ENCODE measurements at places on chromosomes 6 and 20.

DNA sequence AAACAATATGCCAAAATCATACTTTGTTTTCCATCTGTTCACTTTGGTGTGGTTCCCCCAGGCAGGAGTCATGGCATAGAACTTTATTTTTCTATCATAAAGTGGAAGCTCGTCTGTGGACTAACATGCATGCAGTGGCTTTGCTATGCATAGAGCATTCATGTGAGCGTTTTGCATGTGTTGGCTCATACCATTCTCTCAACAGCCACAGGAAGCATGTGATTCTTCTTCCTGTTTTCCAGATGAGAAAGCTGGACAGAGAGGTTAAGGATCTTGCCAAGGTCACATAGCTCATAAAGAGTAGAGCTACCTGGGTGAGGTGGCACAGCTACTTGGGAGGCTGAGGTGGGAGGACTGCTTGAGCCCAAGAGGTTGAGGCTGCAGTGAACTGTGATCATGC, 123.4 kb upstream of the HDGFL1 start:
- DNase-seq = no peak

DNA sequence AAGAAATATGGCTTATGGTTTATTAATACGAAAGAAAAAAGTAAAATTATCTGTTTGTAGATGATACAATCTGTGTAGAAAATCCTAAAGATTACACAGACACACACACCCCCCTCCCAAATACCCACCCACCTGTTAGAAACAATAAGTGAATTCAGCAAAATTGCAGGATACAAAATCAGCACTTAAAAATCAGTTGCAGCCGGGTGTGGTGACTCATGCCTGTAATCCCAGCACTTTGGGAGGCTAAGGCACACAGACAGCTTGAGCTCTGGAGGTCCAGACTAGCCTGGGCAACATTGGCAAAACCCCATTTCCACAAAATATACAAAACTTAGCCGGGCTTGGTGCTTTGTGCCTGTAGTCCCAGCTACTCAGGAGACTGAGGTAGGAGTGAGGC, 42.3 kb downstream of the NINL start:
- no peak for DNase-seq

DNA sequence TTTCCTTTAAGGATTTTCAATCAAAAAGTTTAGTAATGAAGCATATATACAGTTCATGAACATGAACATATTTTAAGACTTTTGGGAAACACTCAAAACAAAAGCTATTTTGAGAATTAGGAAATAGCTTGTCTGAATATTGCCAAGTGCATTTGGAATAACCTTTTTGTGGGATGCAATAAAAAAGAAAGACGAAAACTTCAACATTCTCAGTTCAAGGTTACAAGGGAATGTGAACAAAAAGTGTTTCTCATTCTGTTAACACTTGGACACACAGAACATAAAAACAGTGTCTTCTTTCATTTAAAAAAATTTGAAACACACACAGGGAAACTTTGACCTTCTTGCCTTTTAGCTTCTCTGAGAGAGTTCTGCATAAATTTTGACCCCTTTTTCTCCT, 72.7 kb upstream of the TCF21 start:
- no peak for DNase-seq

DNA sequence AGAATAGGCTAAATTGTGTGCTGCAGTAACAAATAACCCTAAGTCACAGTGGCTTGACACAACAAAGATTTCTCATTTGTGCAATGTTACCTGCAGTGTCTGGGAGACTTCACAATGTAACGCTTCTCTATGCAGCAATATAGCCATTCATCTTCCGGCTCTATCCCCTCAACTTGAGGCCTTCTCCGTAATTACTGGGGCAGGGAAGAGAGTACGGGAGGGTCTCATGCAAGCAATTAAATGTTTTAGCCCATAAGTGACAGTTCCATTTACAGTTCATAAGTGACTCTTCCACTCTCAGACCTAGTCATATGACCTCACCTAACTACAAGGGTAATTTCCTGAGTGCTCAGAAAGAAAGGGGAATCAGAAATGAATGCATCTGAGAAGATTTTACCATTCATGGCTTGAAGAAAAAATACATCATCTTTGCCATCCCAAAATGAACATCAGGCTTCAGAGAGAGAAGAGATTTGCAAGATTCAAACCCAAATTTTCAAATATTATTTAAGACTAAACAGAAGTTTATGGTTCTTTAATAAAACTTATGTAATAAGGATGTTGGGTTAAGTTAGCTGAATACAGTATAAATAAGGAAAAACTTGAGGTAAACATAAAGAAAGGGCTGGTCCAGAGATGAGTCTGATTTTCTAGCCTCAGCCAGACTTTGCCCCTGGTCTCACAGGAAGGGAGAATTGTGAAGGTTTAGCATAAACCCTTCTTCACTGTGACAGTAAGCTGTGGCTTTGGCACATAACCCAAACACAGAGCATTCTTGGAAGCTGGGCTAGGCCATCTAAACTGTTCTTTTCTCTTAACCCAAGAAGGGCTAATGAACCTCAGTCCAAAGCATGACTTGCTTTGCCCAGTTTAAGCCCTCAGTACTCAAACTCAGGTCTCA, 13.3 kb downstream of the GPR6 start:
- no peak for DNase-seq

DNA sequence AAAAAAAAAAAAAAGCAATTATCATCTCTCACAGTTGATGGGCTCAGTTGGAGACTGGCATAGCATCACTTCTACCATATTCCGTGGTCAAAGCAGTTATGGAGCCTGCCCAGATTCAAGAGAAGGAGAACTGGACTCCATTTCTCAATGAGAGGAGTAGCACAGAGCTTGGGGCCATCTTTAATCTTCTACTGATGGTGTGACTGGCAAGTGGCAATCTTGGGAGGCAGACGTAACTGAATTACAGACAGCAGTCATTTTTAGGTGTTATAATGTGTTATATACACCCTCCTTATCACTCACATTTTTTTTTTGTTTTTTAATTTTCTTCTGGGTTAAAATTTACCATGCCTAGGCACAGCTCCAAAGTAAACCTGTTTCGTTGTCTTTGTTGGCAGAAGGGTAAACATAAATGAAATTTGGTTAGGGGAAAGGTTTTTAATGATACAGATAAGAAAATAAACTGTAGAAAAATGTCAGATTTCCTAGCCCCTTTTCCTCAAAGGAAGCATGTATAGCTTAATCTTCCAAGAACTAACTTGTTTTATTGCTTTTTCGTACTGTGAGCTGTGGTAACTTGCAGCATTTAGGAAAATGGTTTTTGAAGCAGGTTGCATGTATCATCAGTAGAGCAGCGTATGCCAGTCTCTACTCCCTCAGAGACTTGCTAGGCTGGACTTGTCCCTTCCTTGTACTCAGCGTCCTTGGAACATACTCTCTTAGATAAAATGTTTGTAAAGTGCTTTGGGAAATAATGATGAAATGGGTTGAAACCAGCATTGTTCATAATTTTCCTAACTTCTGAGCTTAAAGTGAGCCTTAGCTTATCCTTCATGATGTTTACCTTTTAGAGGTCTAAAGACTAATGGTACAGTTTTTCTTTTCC, 25.7 kb downstream of the ZFAND3 start:
- DNase-seq = no peak

GRCh38 chr6:155171747-155172449, 91.9 kb upstream of the CLDN20 start:
- DNase-seq = no peak

DNA sequence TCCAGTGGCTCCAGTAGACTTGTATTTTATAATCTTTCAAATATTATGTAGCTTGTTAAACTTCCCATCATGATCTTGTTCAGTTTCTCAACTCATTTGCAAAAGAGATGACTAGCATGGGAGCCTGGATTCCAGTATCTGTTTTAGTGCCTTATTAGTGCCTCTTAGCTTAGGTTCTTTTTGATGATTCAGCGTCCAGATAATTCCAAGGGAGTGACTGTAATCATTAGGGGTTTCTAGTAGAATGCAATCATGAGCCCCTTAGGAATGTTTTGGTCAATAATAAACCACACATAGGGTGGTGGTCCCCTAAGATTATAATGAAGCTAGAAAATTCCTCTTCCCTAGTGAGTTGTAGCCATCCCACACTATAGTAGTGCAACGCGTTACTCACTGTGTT, 7.0 kb downstream of the CD2AP start:
- DNase-seq = no peak

DNA sequence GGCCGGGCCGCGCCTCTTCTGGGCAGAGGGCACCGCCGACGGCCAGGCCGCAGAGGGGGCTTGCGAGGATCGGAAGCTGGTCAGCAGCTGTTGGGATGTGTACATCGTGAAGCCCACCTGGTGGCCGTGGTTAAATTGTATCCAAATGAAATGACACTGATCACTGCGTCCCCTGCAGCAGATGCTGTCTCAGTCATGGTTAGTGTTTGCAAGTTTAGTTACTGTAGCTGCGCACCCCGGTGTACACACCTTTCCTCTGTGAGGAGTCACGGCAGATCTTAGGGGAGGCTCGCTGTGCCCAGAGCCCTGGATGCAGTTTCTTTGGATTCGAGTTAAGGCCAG, 653 bp downstream of the NAA20 start:
- DNase-seq = no peak

DNA sequence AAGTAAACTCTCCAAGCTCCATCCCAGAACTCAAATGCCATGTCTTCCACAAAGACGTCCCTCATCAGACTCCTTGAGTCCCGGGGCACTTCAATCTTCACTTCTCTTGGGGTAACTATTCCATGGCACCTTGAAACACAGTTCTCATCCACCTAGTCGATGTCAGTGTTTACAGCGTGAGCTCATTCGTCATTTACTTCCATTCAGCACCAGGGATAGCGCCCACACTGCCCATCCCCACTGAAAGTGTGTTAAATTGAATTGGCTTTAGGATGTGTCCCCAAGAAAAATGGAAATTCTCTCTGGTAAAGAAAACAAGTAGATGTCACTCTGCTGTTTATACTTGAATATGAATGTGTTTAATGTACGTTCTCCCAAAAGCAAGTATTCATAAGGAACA, 31.3 kb downstream of the KCNK15 start:
- no peak for DNase-seq

DNA sequence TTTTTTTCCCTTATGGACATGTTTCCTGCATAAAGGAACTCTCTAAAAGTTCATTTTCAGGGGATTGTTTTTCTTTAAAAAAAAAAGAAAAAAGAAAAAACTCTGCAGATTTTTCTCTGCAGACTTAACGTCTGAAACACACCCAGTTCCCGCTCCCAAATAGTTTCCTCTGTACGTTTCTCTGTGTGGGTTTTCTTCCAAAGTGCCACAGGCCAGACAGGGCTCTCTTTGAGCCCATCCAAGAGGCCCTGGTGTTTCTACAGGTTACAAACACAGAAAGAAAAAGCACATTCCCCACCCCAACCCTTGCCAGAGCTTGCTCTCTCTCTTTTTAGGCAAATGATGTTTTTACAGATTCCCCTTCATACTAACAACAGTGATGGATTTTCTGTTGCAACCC, 258.6 kb downstream of the FNDC1 start:
- no peak for DNase-seq

GRCh38 chr6:168865-169455, 123.3 kb upstream of the DUSP22 start:
- no peak for DNase-seq

- DNase-seq = no peak
Observed at GRCh38 chr6:139257821-139258398, 33.9 kb downstream of the TXLNB start.

DNA sequence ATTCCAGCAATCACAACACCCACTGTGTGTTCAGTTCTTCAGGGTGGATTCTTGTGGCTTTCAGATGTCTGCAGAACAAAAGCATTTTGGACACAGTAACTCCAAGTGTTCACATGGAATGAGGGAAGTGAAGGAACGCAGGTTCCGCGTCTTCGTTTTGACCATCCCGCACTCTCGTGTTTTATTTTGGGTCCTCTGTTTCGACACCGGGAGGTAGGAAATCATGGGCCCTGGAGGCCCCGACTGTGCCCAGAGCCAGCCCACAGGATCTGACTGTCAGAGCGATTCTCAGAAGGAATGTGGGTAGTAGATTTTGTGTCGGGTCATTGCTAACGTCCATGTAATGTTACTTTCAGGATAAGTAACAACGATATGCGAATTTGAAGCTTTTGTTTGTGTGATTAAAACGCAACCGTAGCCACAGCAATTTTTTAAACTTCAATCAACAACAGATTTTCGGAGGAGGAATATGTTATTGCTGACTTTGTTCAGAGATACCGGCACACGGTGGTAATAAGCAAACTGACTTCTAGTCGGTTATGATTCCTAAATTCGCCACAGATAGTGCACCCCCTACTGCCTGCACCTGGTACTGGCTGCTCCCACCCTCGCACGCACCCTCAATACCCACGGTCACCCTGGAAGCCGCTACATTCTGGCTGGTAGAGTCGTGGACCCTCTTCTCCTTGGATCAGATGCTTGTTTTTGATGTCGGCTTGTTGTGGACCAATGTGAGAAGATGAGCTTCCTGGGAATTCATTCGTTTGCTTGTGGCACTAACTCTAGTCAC, 10.5 kb downstream of the NPEPL1 start:
- DNase-seq = no peak

DNA sequence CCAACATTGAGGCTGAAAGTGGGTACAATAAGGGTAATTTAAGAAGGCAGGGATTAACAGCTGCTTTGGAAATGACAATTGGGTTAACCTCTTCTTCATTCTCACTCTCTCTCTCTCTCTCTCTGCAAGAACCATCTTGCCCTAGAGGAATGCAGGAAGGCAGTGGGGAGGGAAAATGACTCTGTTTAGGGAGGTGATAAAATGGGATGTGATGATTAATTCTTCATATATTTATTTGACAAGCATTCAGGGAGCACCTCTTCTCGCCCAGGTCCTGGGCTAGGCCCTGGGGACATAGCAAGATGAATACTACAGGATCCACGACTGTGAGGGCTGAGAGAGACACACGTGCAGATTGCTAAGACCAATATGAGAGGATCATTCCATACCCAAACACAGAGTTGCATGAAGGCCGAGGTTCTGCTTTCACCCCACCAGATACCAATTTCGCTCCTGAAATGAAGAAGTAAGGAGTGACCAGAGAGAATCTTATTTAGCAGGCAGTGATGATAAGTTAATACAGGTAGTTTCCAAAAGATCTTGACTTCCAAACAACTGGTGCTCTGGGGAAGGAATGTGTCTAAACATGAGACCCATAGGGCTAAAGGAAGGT, 13.3 kb upstream of the PTPN1 start:
- no peak for DNase-seq

DNA sequence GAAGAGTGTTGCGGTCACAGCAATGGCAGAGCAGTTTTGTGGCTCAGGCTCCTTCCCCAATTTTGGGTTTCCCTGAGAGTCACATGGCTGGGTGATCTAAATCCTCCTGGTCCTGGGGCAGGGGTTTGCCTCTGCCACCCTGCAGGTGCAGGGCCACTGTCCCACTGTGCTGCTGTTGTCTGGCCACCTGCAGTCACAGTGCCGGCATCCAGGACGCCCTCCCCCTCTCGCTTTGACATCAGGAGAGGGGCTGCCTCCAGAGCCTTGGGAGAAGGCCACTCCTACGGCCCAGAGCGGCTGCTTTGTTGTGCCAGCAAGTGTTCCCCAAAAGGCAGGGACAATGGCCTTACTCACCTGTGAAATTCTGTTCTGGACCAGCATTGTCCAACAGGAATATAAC, 449.0 kb downstream of the QKI start:
- no peak for DNase-seq

GRCh38 chr6:129893640-129894039, 32.5 kb upstream of the TMEM244 start:
- no peak for DNase-seq

- DNase-seq = no peak
Observed at GRCh38 chr20:32670773-32671455, 2.8 kb downstream of the C20orf203 start.

All from stimulated activated CD4-positive, alpha-beta T cell treated with anti-CD3 and anti-CD28 coated beads, Interleukin-15, amount 100 ng/mL, for 1 hour (primary cell).